ENCODE measurements at places on chromosomes 6 and 20.

DNA sequence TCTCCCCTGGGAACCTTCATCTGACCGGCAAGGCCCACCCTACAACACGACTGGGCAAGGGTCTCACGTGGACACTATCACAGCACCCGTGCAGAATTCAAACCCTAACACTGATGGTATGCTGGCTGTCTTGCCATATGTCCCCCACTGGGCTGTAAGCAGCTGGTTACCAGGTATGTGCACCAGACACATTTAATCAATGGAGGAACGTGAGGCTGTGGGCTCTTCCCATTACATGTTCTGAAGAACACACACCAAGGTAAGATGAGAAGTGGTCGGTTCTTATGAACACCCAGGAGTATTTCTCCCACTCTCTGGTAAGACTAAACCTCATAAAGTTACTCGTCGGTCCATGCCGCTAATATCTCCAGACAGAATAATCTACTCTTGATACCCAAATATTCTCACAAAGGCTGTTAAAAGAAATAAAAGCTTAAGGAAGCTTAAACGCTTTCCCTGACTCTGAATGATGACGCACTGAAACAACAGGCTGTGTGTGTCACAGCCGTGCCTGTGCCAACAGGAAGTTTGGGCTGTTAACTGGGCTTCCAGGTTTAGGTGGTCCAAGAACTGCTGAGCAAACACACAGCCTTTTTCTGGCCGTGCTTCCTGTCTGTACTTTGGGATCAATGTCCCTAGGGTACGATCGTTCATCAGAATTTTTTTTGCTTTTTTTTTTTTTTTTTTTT is 75.3 kb downstream of the SLC23A2 start:
- DNase-seq = no peak

DNA sequence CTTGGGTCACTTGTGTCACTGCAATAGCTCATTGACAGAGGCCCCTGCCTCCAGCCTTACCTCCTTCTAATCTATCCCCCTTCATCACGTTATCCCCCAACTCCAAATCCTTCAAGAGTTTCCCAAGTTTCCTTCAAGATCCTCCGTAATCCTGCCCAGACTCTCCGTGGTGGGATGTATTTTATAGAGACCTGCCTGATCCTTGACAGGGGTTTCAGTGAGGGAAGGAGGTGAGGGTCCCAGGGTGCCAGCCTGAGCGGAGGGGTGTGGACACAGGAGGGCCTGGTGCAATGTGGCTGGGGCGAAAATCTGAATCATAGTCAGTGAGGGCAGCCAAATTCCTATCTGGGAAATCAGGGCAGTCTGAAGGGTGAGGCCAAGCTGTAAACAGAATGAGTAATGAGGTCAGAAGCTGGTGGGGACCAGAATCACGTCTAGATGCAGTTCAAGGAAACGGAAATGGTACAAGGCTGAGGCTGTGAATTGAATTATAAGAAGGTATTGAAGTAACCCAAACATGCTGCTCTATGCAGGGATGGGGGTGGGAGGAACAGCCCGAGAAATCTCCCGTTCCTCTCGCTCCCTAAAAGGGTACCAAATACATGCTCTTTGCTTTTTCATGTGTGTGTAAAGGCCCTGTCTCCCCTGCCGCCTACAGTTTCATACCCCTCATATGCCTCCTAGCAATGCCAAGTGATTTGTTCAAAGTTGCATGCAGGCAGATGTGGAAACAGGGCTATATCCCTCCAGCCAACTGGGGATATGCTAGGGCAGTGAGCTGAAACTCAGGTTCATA is 35.4 kb upstream of the PIM1 start:
- no peak for DNase-seq

DNA sequence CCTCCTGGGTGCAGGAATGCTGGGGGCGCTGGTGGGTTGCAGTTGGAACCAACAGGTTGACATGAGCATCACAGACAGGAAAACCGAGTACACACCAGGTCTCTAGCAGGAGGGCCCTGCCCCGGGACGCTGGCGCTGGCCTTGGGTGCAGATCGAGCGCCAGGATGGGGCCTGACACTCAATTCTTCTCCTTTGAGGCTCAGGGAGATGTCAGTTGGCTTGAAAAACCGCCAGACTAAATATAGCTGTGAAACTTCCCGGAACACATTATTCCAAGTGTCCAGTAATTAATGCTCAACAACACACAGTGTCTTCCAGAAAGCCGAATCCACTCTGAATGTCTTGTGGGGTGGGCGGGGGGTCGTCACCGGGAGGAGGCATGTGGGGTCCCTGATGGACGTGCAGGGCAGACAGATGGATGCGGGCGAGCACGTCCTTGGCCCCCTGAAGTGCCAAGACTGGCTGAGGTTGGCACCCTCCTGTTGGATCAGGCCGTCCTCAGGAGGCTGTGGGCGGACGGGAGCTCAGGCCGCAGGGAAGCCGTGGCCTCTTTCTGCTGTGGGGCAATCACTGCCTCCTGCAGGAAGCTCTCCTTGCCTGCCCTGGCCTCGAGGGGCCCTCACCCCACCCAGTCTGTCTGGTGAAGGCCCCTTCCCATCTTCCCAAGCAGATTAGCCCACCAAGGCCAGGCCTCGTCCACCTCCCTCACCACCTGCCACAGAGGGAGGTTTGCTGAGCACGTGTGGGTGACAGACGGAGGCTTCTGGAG is 19.4 kb upstream of the GATA5 start:
- DNase-seq = no peak

- DNase-seq = no peak
These were observed 3.2 kb downstream of the SNRNP48 start for GRCh38 chr6:7593229-7593628.
